ENCODE measurements at places on chromosomes 4 and X.

DNA sequence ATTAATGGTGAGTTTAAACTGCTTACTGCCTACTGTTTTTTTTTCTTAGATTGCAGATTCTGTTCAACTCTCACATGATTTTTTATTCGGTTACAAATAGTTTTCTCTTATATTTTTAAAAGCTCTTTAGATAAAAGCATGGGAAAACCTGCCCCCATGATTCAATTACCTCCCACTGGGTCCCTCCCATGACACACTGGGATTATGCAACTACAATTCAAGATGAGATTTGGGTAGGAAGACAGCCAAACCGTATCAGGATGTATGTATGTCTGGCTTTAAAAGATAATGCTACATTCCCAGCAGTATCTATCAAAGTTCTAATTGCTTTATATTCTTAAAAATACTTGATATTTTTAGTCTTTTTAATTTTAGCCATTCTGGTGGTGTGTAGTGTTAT is 131.5 kb downstream of the JADE1 start:
- no peak for DNase-seq
- H3K4me3 ChIP-seq = no peak overlapping the region
- no peaks in the 10 kb centered on the region for H3K4me1 ChIP-seq
- H3K36me3 ChIP-seq = no peaks in the 10 kb centered on the region
- H3K27ac ChIP-seq = no peak overlapping the region

GRCh38 chrX:3514996-3515395 is 168.5 kb upstream of the MXRA5 start:
- no peak for DNase-seq
- H3K27ac ChIP-seq = no peak overlapping the region
- H3K36me3 ChIP-seq = no peaks in the 10 kb centered on the region
- no peaks in the 10 kb centered on the region for H3K4me1 ChIP-seq
- no peaks in the 10 kb centered on the region for H3K27me3 ChIP-seq
- no peak overlapping the region for H3K4me3 ChIP-seq

- H3K4me3 ChIP-seq = no peak overlapping the region
- no peaks in the 10 kb centered on the region for H3K27me3 ChIP-seq
- no peaks in the 10 kb centered on the region for H3K4me1 ChIP-seq
These were observed 72.2 kb upstream of the PPP3CA start for GRCh38 chr4:101419336-101420135.

DNA sequence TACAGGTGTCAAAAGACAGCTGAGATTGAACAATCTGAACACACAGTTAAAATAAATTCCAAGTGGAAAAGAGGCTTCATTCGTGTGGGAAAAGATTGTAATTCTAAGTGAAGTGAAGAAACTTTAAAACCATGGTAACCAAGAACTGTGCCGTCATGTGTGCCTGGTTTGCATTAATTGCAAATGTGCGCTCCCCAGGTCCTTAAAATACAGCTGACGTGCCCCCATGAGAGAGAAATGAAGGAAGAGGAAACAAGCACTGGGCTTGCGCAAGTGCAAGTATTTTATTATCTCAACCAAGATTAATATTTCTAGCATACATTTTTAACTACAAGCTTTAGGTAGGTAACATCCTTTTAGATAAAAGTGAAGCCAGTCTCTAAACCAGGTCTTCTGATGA is 92.5 kb downstream of the PARM1 start:
- no peak overlapping the region for H3K4me3 ChIP-seq
- H3K36me3 ChIP-seq = no peaks in the 10 kb centered on the region
- H3K4me1 ChIP-seq = no peaks in the 10 kb centered on the region
- no peak overlapping the region for H3K27ac ChIP-seq

DNA sequence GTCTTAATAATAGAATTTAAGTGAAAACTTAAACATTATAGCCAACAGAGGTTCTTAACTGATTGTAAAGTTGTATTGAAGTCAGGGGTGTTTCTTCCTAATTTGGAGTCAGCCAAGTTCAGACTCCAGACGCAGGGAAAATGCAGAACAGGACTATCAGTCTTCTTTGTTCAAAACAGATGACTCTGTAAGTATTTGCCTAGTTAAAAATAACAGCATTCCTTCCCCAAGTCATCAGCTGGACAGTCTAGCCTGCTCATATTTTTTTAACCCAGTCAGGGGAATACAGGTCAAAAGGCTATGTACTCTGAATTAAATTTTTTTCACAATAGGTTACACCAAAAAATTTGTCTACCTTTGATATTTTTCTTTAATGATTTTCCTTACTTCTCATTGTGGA is 73.8 kb upstream of the DCLK2 start:
- no peak overlapping the region for H3K27ac ChIP-seq
- H3K4me3 ChIP-seq = no peak overlapping the region
- no peaks in the 10 kb centered on the region for H3K4me1 ChIP-seq
- no peaks in the 10 kb centered on the region for H3K36me3 ChIP-seq
- no peak for DNase-seq
